ENCODE measurements at places on chromosomes 3 and 15.

DNA sequence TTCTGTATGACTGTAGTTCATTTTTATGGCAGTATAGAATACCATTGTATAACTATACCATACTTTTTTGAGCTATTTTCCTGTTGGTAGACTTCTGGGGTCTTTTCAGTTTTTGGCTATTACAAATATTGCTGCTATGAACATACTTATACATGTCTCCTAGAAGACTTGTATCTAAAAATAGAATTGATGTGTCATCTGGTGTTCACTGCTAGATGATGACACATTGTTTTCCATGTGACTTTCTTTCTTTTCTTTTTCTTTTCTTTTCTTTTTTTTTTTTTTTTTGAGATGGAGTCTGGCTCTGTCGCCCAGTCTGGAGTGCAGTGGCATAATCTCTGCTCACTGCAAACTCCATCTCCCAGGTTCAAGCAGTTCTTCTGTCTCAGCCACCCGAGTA is 69.8 kb downstream of the SH3GL3 start:
- DNase-seq: no peak

GRCh38 chr3:52839268-52839575 is 4.4 kb upstream of the MUSTN1 start:
- DNase-seq: no peak

DNA sequence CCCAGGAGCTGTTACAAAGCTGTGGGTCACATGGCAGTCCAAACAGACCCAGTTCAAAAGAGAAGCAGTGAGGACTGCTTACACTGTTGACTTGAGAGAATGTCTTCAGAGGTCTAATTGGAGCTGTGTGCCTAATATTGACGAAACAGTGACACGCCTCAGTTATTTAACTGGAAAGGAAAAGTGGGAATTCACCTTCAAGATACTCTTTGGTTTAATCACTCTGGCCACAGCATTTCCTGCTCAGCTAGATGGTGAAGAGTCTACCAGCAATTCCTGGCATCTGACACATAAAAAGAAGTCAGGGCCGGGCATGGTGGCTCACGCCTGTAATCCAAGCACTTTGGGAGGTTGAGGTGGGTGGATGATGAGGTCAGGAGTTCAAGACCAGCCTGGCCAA is 326.4 kb downstream of the SV2B start:
- no peak for DNase-seq

DNA sequence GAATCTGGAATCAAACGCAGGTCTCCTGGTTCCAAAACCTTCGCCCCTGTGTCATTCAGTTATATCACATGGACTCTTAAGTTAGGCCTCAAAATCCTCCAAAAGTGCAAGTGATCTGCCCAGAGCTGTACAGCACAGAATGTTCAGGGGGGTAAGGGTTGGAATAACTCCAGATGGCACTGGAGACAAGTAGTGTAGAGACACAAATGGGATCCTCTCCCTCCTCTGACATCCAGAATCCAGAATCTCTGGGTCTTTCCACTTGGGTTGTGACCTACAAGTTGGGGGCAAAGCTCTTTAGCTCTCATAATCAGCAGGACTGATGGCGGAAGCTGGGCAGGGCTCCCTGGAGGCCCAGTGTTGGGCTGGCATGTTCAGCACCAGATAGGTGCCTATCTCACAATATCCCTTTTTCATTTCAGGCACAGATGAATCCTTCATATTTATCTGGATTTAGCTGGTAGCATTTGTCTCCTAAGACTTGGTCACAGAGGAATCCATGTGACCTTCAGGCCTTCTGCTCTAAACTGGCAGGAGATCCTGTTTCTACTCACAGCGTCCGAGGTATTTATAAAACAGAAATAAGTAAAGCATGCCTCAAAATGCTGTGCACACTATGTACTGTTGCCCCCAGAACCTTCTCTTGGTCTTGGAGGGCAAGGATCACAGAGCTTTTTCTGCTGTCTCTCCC is 15.4 kb downstream of the ABHD2 start:
- no peak for DNase-seq

DNA sequence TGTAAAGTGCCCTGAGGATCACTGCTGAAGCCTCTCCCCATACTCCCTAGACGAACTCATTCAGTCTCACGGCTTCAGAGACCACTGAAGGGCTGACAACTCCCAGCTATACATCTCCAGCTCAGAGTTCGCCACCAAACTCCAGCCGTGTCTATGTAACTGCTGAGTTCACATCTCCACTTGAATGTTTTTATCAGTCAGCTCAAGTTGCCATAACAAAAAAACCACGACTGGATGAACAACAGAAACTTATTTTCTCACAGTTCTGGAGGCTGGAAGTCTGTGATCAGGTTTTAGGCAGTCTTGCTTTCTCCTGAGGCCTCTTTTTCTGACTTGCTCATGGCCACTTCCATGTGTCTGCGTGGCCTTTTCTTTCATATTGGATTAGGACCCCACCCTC is 223.0 kb upstream of the LRRFIP2 start:
- DNase-seq: no peak

DNA sequence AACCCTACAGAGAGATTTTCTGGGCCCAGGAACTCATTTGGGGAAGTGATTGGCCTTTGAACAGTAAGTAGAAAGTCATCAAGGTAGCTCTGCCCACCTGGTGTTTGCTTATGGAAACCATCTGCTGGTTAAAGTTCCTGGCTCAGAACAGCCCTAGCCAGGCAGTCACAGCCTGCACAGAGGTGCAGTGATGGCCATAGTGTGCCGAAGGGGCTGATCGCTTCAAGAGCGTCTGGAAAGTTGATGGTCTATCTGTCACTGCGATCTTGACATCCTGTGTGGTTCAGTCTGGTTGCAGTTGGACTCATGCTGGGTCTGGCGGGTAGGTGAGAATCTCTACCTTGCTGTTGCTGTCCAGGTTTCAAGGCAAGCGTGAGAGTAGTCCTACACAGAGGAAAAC is 151.6 kb downstream of the SLCO3A1 start:
- no peak for DNase-seq

DNA sequence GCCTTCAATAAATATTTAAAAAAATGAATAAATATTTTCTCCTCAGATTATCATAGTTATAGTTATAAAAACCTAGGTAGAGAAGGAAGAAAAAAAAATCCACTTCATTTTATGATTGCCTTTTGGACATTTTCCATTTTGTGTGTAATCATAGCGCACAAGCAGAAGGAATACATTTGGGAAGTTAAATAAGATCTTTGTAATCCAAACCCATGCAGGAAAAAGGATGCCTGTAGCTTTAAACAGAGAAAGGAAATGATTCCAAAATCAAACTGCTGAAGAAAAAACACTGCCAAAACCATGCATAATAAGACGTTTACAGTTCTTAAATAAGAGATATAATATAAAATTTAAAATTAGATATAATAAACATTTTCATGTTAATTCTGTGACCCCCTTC is 7.4 kb upstream of the CCDC54 start:
- DNase-seq: no peak

- no peak for DNase-seq
Measured at GRCh38 chr15:91318931-91319330, 218.9 kb downstream of the SV2B start.

DNA sequence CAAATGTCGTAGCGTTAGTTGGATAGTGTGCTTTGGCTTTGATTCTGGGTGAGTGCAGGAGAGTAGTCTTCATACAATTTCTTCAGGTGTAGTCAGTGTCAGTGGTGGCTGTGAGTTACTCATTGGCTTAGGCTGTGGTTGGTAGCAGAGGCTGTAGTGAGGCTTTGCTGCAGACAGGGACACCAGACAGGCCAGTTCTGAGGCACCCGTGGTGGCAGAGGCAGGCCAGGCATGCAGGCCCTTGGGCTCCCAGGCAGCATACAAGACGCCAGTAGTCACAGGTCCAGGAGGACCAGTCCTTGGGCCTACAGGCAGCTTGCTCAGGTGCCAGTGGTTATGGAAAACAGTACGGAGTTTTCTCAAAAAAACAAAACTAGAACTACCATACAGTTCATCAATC is 61.3 kb downstream of the DMXL2 start:
- no peak for DNase-seq

- DNase-seq: no peak
Measured at GRCh38 chr3:62592408-62592807, 219.1 kb upstream of the FEZF2 start.

GRCh38 chr3:97822359-97822775 is 556 bp downstream of the CRYBG3 start:
- no peak for DNase-seq

All from retinal pigment epithelial cell (primary cell).